ENCODE measurements at places on chromosomes 11 and 22.
A peak's percentile ranks its signal among the peaks of the same experiment; 100 is the strongest.

- no peak for DNase-seq
Observed at GRCh38 chr11:71507102-71507501, 20.0 kb upstream of the KRTAP5-7 start.

GRCh38 chr11:120375076-120375475 is 38.9 kb downstream of the ARHGEF12 start:
- DNase-seq, result no peak

GRCh38 chr11:44928816-44929215 is 21.9 kb downstream of the TP53I11 start:
- DNase-seq, result no peak

DNA sequence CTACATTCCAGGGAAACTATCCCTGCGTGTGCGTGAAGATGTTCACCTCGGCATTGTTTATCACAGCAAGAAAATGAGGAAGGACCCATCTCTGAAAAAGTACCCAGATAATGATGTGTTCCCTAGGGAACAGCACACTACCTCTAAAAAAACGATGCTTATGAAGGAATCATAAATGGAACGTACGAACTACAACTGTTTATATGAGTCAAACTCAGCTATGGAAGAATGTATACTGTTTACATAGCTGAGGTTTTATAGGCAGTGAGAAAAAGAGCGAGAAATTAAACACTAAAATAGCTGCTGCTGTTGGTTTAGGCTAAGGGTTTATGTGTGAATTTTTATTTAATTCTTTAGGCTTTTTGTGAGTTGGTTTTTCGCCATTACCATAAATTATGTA is 48.9 kb downstream of the APOL1 start:
- no peak for DNase-seq

DNA sequence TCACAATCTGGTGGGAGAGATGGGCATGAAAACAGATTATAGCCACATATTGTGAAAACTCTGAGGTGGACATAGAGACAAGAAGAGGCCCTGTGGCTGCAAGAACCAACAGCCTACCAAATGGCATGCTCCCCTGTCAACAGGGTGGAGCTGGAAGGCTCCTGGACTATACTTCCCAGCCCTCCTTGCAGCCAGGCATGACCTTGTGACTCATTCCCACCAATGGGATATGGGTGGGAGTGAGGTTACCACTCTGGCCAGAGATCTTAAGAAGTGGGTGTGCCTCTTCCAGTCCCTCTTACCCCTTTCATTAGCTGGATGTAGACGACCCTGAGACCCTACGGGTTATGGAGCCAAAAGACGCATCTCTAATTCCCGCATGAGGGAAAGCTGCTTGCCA is 126.4 kb upstream of the ZBED5 start:
- DNase-seq, result no peak

- DNase-seq, result no peak
Observed at GRCh38 chr11:103024086-103024485, 67.9 kb downstream of the DCUN1D5 start.

- DNase-seq, result peak; percentile 75
Observed at GRCh38 chr11:72581067-72581466, 93.2 kb downstream of the PDE2A start.

DNA sequence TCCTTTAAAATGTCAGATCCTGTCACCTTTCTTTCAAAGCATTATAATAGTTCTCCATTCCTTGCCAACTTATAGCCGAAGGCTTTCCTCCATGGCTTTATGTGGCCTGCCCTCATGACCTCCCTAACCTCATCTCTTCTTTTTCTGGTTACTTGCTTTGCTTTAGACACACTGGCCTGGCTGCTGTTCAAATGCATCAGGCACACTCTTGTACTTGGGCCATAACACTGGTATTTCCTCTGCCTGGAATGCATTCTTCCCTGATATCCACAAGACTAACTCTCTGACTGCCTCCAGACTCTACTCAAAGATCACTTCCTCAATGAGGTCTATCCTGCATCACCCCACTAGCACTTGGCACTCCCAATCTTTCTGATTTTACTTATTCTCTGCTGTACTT is 710.3 kb downstream of the KCNA4 start:
- DNase-seq, result no peak

GRCh38 chr22:32587449-32587848 is 112.8 kb downstream of the FBXO7 start:
- DNase-seq, result peak; percentile 86

DNA sequence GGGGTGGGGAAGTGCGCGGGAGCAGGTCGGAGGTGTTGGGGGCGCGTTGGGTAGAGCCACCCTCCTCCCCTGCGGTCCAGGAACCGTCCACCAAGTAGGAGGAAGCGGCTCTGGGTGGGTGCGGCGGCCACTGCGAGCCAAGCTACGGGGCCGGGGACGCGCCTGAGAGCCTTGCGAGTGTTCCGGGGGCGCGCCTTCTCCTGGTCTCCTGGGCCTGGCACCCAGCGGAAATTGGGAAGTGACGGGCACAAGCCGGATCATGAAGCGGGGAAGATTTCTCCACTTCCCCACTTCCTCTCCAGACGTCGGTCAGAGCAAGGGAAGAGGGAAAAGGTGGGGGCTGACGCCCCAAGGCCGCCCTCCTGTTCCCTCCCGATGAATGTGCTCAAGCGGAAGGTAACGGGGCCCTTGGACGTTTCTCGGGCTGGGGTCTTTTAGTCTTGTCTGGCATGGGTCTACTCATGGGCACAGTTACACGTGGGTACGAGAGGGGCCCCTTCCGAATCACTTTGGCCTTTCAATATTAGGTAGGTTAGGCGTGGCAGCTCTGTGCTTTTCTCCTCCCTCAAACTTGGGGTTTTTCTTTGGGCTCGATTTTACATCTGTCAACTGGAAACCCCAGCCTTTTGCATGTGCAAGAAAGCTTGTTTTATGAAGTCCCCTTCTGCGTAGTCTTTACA is 865 bp downstream of the RBM14 start:
- DNase-seq, result peak; percentile 46

- peak; percentile 44 for DNase-seq
Observed at GRCh38 chr22:21945453-21946261, 7.0 kb downstream of the PPM1F start.

GRCh38 chr11:36425561-36426081 is 84.5 kb downstream of the TRAF6 start:
- DNase-seq, result no peak

- DNase-seq, result no peak
Observed at GRCh38 chr11:16911658-16912057, 102.6 kb downstream of the PLEKHA7 start.

DNA sequence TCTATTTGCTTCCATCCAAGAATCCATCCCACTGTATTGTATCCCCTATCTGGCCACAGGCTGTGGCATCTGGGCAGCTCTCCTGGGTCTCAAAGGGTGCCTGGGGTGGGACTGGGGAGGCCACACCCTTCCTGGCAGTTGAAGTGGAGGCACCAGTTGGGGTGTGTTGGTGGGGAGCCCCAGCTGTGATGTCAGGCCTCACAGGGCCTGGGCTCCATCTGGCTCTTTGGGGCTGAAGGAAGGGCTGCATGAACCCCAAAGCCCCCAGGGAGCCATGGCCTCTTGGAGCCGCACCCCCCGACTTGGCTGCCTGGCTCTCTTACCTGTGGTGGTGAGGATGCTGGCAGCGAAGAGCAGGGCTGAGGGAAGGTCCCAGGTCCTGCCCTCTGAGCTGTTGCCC is 469 bp downstream of the KCNK7 start:
- peak; percentile 93 for DNase-seq

- DNase-seq, result no peak
Observed at GRCh38 chr11:61585115-61585514, 4.2 kb upstream of the SYT7 start.

DNA sequence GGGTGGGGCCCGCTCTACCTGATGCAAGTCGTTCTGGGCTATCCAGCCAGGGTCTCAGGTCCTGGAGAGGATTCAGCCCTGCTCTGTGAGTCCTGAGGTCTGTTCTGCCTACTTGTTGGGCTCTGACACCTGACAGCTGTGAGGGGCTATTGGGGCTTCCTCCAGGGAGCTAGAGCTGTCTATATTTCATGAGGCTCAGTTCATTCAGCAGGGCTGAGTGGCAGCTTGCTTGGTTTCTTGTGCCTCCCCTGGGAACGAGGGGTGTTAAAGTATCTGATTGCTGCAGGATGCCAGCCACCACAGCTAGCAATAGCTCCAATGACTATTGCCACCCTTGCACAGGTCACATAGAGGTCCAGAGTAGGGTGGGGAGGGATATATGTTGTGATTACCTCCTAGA is 26.7 kb downstream of the INSC start:
- no peak for DNase-seq

GRCh38 chr11:70298243-70298915 is 27.9 kb downstream of the PPFIA1 start:
- DNase-seq, result peak; percentile 80

- no peak for DNase-seq
Observed at GRCh38 chr11:90699791-90700400, 477.0 kb upstream of the CHORDC1 start.

DNA sequence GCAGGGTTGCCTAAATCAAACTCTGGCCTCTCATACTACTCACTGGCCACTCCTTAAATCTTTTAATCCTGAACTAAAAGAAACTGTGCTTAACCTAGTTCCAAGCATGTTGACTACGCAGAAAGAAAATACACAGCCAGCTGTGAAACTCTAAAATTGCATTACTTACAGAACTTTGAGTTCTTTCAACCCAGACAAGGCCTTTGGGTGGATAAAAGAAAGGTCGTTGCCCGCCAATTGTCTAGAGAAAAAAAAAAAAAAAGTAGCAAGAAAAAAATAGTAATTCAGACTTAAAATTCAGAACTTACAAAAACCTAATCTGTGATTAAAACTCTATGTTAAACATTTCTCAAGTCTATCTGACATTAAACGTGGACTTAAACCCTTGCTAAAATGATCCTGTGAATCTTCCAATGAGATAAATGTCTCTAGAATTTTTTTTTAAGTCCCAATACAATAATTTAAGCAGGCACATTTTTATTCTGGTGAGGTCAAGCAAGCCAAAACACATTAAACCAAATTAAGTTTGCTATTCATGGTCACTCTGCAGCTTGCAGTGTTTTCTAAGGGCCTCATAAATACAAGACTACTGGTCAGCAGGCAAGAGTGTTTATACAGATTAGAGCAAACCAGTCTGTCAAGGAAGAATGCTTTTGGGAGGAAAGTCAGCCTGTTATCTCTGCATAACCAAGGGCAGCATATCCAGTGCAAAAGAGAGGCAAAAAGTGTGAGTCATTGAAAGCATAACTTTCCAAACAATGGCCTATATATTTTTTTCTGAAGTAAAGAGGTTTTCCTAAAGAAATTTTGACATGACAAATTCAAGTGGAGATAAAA is 29.5 kb upstream of the CCDC34 start:
- DNase-seq, result no peak

DNA sequence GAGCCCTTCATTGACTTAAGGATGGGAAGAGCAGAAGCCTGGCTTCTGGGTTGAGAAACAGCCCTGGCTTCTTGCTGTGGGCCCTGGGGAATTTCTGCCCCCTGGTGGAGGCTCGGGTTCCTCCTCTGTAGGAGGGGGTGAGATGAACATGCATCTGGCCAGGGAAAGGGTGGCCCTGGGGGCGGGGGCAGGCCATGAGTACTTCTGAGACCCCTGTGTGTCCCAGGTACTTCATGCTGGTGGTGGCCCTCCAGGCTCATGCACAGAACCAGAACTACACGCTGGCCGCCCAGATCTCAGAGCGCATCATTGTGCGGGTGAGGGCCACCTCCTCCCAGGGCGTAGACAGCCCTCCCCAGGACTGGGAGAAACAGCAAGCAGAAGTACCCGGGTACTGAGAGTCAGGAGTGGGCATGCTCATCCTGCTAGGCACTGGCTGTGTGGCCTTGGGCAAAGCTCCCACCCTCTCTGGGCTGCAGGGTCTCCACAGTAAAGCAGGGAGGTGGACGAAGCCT is 15.8 kb downstream of the TMEM258 start:
- peak; percentile 100 for DNase-seq

- no peak for DNase-seq
Observed at GRCh38 chr11:102306817-102307726, 10.2 kb upstream of the BIRC3 start.

DNA sequence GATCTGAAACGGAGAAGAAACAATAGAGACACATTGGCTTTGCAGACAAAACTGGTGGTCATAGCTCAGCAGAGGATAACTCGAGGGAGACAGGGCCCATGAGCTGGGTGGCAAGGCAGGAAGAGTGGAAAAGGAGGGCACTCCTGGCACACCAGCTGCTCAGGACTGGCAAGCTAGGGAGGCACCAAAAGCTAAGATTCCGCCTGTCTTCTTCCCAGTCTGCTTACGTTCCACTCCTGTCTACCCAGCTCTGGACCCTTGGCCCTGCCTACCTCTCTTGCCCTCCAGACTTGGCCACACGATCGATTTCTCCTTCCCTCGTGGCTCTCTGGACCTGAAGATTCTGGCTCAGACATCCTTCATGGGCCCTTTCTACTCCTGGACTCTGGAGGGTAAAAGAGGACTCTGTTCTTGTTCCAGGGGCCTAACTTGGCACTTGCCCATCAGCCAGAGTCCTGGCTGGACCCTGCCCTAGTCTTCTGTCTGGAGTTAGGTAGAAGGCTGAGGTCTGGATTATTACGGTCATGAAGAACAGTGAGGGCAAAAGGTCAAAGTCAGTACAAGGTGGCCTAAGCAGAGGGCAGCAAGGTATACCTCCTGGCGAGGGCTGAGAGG is 115.2 kb upstream of the PITPNB start:
- no peak for DNase-seq

DNA sequence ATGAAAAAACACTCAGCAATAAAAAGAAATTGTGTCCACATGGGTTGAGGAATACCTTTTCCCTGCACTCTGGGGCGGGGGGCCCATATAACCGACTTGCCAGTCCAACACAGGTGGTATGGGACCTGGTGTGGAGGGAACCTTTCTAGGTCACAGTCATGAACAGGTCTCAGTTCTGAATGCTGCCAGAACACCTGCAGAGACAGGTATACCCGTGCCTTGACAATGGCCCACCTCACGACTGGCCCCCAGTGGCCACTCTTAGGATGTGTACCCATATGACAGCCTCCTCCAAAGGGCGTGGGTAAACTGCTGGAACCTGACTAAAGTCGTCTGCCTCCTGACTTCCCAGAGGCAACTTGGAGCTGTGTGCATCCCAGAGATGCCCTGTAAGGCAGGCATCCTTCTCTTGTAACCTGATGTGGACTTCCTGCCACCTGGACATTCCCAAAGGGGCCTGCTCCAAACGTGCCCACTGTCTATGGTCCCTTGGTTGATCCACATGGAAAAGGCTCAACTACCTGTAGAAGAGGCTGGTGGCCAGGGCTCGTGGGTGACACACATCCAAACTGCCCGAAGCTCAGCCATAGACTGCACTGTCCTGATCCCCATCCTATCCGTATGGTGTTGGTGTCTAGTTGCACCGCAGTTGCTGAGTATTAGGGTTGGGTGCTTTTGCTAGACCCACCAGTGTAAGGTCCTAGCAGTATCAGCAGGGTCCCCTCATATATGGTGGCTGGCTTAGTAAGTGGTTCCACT is 859.3 kb downstream of the BRD1 start:
- DNase-seq, result no peak

- no peak for DNase-seq
Observed at GRCh38 chr11:5252192-5252918, 2.2 kb downstream of the HBG2 start.

DNA sequence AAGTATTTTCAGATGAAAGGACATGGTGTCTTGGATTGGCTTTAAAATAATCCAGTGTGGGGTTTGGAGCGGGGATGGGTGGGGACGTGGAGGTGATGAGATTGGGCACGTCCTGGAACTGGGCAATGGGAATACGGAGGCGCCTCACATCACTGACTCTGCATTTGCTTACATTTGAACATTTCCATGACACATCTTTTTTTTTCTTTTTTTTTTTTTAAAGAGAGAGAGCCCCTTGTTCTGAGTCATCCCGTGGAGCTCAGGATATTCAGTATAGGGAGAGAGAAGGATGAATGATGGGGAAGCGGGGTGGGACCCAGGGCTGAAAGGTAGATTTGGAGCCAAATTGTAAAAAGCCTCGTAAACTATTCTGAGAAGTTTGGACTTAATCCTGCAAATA is 142.7 kb downstream of the FBXO7 start:
- no peak for DNase-seq
